ENCODE measurements at places on chromosomes 7 and 10. TPM values are rescaled to one million over a fixed set of nuclear protein-coding genes. Genes with fewer than 3 reads are reported as not detected.
A peak's percentile ranks its signal among the peaks of the same experiment; 100 is the strongest.

DNA sequence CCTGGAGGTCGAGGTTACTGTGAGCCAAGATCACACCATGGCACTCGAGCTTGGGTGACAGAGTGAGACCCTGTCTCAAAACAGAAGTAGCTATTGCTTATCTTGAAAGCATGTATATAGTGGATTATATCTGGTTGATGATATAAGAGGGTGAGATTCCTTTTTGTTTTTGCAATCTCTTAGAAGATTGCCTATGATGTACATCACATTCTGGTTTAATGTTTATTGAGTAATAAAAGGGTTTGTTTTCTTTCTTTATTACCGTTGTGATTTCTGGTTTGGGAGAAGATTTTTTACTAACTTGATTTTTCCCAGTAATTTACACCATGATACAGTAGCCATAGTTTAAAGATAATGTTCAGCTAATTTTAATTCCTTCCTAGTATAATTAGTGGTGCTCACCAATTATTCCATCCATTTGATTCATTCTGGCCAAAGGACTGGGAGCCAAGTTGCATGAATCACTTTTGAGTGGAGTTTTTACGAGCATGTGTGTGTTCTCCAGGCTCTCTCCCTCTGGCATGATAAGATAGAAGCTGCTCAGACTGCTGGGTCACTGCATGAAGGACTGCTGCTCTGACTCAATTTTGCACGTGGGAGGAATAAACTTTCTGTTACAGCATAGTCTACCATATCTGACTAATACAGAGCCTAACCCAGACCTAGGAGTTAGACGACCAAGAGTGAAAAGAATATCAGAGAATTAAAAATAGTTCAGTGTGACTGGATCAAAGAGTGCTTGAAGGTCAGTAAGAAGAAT, 13.5 kb upstream of the TSPAN13 start:
- peak overlapping the region; percentile 71 for H3K27ac ChIP-seq
- H3K4me3 ChIP-seq = no peak overlapping the region
- peaks cover 14% of the 10 kb centered on the region for H3K4me1 ChIP-seq
- no peaks in the 10 kb centered on the region for H3K36me3 ChIP-seq
- H3K27me3 ChIP-seq = no peaks in the 10 kb centered on the region

OR2A5 gene
- total RNA-seq = not detected

- no peaks in the 10 kb centered on the region for H3K36me3 ChIP-seq
- no peaks in the 10 kb centered on the region for H3K4me1 ChIP-seq
- H3K27ac ChIP-seq = no peak overlapping the region
- no peaks in the 10 kb centered on the region for H3K27me3 ChIP-seq
- H3K4me3 ChIP-seq = no peak overlapping the region
These were observed 314.4 kb downstream of the PTPRN2 start for GRCh38 chr7:158273138-158273651.

NUTM2E gene
- 0.50 TPM for total RNA-seq

GRCh38 chr10:111830359-111830758, 353.2 kb downstream of the GPAM start:
- DNase-seq = no peak
- no peak overlapping the region for H3K4me3 ChIP-seq
- H3K27ac ChIP-seq = no peak overlapping the region
- H3K36me3 ChIP-seq = no peaks in the 10 kb centered on the region
- H3K27me3 ChIP-seq = no peaks in the 10 kb centered on the region
- peaks cover 5% of the 10 kb centered on the region for H3K4me1 ChIP-seq

Measured in astrocyte (in vitro differentiated cells and primary cell).